Hematopoietic multipotent progenitor cell treated with erythropoietin and hydrocortisone succinate and interleukin-3 and kit ligand, for 8 days (in vitro differentiated cells): ENCODE measurements at places on chromosomes 7 and 10.

GRCh38 chr7:111914291-111914690 lies 291.9 kb downstream of the DOCK4 start:
- DNase-seq = no peak

GRCh38 chr10:73937333-73938043 lies 26.6 kb downstream of the PLAU start:
- DNase-seq = no peak

GRCh38 chr7:11830582-11831155 lies 1.3 kb downstream of the THSD7A start:
- no peak for DNase-seq

GRCh38 chr7:14751461-14751860 lies 151.1 kb downstream of the DGKB start:
- no peak for DNase-seq
